Stimulated activated CD4-positive, alpha-beta T cell treated with anti-CD3 and anti-CD28 coated beads, Interleukin-12 subunit alpha, Interleukin-12 subunit beta, amount 100 ng/mL, for 4 hours (primary cell): ENCODE measurements at places on chromosomes 6 and 20.

- DNase-seq, result no peak
Measured at GRCh38 chr6:75436869-75437268, 56.7 kb downstream of the FILIP1 start.

GRCh38 chr6:107959392-107959791 is 1.4 kb upstream of the SEC63 start:
- DNase-seq, result no peak

GRCh38 chr6:140178520-140178919 is 804.1 kb upstream of the CITED2 start:
- DNase-seq, result no peak

DNA sequence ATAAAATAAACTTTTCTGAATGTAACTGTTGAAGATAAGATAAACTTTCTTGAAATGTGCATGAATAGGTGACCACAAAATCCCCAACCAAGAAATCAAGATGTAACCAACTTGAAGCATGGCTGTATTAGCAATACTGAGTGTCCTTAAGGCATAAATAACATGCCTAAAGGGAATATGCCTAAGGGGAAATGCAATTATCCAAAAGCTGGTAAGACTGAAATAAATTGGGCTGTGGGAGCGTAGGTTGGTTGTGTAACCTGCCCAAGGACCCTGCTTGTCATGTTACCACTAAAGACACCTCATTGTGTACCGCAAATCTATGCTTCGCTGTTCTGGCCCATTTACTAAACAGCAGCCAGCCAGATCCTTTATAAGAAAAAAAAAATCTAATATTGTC is 200.8 kb upstream of the PDE10A start:
- no peak for DNase-seq

GRCh38 chr20:1061484-1062221 is 56.7 kb upstream of the PSMF1 start:
- no peak for DNase-seq

- DNase-seq, result no peak
Measured at GRCh38 chr20:16417001-16417400, 156.2 kb downstream of the KIF16B start.

GRCh38 chr6:21872749-21873148 is 279.2 kb downstream of the SOX4 start:
- DNase-seq, result no peak

- no peak for DNase-seq
Measured at GRCh38 chr20:24359321-24360027, 110.0 kb upstream of the SYNDIG1 start.

DNA sequence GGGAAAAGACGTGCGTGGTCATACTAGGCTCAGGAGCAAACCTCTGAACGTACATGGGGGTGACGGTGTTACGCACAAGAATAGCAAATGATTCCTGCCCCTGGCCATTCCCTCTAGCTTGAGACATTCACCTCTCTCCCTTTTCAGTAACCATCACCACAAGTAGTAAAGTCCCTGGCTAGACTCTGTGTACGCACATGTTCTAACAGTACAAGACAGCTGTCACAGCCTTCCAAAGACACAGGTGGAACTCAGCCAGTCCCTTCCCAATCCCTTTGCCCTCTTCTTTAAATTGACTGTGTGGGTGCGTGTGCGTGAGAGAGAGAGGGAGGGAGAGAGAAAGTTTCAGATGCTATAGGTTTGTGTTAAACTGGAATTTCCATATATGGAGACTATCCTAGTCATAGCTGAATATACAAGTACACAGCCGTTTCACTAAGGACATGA is 67.3 kb downstream of the LY86 start:
- DNase-seq, result no peak

GRCh38 chr20:4885877-4886276 is 115.4 kb downstream of the SLC23A2 start:
- DNase-seq, result no peak

DNA sequence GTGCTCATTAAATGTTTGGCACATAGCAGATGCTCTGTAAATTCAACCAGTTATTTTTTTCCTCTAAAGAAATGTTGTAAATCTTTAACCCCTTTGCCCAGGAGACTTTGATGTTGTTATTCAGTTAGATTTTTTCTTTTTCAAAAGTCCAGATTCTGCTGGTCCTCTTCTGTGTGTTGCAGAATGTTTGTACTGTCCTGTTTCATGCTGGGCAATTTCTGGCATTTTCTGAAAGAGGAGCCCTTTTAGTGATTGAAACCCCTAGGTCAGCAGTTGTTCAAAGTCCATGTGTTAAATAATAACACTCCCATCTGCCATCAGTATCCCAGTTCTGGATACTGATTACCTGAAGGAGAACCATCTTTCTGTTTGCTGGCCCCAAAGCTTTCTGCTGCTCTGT is 1.3 kb upstream of the SLC17A1 start:
- no peak for DNase-seq

GRCh38 chr6:63573899-63574553 is 1.7 kb downstream of the LOC128125822 start:
- DNase-seq, result peak; percentile 18

DNA sequence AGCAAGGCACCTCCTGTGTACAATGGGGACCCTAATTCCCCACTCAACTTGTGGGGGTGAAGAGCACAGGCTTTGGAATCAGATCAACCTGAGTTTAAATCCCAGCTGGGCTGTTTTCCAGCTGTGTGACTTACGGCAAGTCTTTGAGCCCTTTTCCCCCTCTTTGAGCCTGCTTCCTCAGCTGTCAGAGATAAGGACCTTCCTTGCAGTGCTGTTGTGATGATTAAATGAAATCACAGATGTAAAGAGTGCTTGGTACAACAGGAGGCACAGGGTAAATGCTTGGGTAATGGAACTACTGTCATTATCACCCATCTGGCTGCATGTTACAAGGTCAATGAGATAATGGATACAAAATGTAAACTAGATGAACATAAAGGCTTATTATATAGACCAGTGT is 3.2 kb downstream of the SNX21 start:
- no peak for DNase-seq
